H1 (cell line): ENCODE measurements at places on chromosomes 1 and 21. TPM values are rescaled to one million over a fixed set of nuclear protein-coding genes. Genes with fewer than 3 reads are reported as not detected.

Gene CFHR1
- not detected in 2 replicates for total RNA-seq

- peaks cover 4% of the 10 kb centered on the region for H3K27me3 ChIP-seq
- no peak overlapping the region for H3K27ac ChIP-seq
- no peak overlapping the region for H3K4me3 ChIP-seq
- H3K4me1 ChIP-seq: no peaks in the 10 kb centered on the region
- DNase-seq: peak; percentile 10
Observed at GRCh38 chr1:85571181-85571759, 9.3 kb upstream of the CCN1 start.

GRCh38 chr1:173505391-173505790, 28.3 kb downstream of the PRDX6 start:
- H3K36me3 ChIP-seq: no peaks in the 10 kb centered on the region
- no peak overlapping the region for H3K27ac ChIP-seq
- no peak overlapping the region for H3K4me3 ChIP-seq
- peaks cover 8% of the 10 kb centered on the region; the same call in 1 of the 2 replicates for H3K4me1 ChIP-seq

Gene MIXL1
- 1.5 and 2.7 TPM in 2 replicates for total RNA-seq

GRCh38 chr1:183070923-183071618, 47.9 kb downstream of the LAMC1 start:
- H3K27ac ChIP-seq: no peak overlapping the region
- no peak for DNase-seq
- H3K27me3 ChIP-seq: no peaks in the 10 kb centered on the region

Gene CELA3B
- not detected in 2 replicates for total RNA-seq

GRCh38 chr1:33329600-33330305, 8.9 kb upstream of the A3GALT2 start:
- H3K36me3 ChIP-seq: peaks cover 12% of the 10 kb centered on the region; the same call in 1 of the 2 replicates
- DNase-seq: no peak
- H3K27me3 ChIP-seq: no peaks in the 10 kb centered on the region

DNA sequence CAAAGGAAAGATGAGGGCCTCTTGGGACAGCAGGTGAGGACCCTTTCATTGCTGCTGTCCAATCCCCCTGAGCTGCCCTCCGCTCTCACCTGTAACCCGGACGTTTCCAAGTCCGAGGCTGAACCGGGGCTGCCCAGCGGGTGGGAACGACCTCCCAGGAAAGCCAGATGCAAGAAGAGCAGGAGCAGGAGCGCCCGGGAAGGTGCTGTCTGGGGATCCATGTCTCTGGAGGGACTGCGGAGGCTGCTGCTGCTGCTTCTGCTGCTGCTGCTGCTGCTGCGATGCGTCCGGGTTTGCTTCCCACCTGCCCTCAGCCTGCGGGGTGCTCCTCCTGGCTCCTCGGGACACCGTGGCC, at the start of gene NPPB:
Gene NPPB (minus strand): TSS at position 333 of the 355 bp plus-strand sequence. CDS start 112 bp downstream, at position 221.
- no peaks in the 10 kb centered on the region for H3K36me3 ChIP-seq
- no peak within 1 kb of the TSS for H3K27ac ChIP-seq
- peak within 1 kb of the TSS; percentile 14; the same call in 1 of the 2 replicates for H3K4me3 ChIP-seq
- DNase-seq: no peak

- H3K4me1 ChIP-seq: 0 out of 2 replicates have a peak, but pooled peaks cover 1% of the 10 kb centered on the region
- H3K27me3 ChIP-seq: no peaks in the 10 kb centered on the region; the same call in 1 of the 2 replicates
- H3K27ac ChIP-seq: no peak overlapping the region
- DNase-seq: no peak
- no peak overlapping the region for H3K4me3 ChIP-seq
Observed at GRCh38 chr21:33936301-33937038, 20.9 kb upstream of the ATP5PO start.

GRCh38 chr21:38838598-38839327, 33.0 kb downstream of the ETS2 start:
- no peak overlapping the region for H3K4me3 ChIP-seq
- no peak overlapping the region for H3K27ac ChIP-seq
- no peaks in the 10 kb centered on the region for H3K4me1 ChIP-seq
- H3K27me3 ChIP-seq: no peaks in the 10 kb centered on the region
- no peaks in the 10 kb centered on the region for H3K36me3 ChIP-seq

- no peak overlapping the region for H3K27ac ChIP-seq
- DNase-seq: no peak
- 0 out of 2 replicates have a peak, but pooled peaks cover 2% of the 10 kb centered on the region for H3K4me1 ChIP-seq
- no peaks in the 10 kb centered on the region for H3K36me3 ChIP-seq
- H3K4me3 ChIP-seq: no peak overlapping the region
Observed at GRCh38 chr1:115215110-115215509, 122.9 kb downstream of the NGF start.

GRCh38 chr21:39961251-39961650, 94.0 kb downstream of the PCP4 start:
- H3K36me3 ChIP-seq: no peaks in the 10 kb centered on the region
- H3K27ac ChIP-seq: no peak overlapping the region
- no peak overlapping the region for H3K4me3 ChIP-seq

Gene SH3GLB1
- total RNA-seq: 39.4 and 43.1 TPM in 2 replicates

DNA sequence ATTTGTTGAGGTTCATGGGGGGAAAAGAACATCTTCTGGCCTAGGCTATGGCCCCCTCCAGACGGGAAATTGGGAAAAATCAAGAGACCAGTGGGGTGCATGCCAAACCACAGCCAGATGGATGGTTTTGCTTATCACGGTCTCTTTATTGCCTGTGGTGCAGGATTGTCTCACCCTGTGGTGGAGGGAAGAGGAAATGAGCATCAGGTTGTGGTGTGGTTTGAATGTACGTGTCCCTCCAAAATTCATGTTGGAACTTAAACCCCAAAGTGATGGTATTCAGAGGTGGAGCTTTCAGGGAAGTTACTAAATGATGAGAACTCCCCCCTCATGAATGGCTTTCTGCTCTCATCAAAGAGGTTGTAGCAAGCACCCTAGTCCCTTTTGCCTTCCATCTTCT, 525.7 kb downstream of the NPHP4 start:
- no peaks in the 10 kb centered on the region for H3K27me3 ChIP-seq
- DNase-seq: no peak
- no peak overlapping the region for H3K27ac ChIP-seq

DNA sequence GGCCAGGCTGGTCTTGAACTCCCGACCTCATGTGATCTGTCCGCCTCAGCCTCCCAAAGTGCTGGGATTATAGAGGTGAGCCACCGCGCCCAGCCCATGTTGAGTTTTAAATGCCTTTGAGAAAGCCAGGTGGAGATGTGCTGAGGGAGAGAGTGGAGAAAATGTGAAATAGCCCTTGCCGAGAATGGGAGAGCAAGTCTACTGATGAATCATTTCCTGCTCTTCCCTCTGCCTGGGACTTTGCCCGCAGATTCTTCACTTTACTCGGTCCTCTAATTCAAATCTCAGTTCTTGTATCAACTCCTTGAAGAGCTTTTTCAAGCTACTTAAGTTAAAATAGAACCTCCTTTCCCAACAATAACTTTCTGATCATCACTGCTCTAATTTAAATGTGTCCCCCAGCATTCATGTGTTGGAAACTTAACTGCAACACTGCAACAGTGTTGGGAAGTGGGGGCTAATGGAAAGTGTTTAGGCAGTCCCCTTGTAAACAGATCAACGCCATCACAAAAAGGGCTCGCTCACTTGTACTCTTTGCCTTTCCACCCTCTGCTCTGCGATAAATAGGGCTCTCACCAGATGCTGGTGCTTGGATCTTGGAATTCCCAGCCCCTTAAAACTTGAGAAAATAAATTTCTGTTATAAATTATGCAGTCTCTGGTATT, 27.8 kb downstream of the OSBPL9 start:
- H3K27me3 ChIP-seq: no peaks in the 10 kb centered on the region
- peaks cover 10% of the 10 kb centered on the region for H3K4me1 ChIP-seq
- no peaks in the 10 kb centered on the region for H3K36me3 ChIP-seq

Gene CDC14A
- total RNA-seq: 8.9 TPM in 2 replicates

DNA sequence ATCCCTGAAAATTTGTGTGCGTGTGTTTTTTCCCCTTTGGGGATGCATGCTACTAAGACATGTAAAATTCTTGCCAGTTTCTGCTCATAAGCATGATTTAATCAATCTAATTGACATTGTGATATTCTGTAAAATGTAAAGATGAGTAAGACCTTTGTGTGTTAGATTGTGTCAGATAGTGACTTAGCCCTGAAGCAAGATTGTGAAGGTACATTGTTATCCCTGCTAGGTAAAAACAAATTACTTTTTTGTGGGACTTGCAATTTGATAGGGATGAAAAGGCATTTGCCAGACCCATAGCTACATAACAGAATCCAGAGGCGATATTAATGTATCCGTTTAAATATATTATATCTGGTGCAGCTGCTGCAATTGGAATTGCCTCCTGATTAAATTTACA, 338.0 kb downstream of the RWDD3 start:
- no peak overlapping the region for H3K4me3 ChIP-seq
- no peaks in the 10 kb centered on the region for H3K27me3 ChIP-seq
- DNase-seq: no peak
- no peaks in the 10 kb centered on the region for H3K4me1 ChIP-seq

DNA sequence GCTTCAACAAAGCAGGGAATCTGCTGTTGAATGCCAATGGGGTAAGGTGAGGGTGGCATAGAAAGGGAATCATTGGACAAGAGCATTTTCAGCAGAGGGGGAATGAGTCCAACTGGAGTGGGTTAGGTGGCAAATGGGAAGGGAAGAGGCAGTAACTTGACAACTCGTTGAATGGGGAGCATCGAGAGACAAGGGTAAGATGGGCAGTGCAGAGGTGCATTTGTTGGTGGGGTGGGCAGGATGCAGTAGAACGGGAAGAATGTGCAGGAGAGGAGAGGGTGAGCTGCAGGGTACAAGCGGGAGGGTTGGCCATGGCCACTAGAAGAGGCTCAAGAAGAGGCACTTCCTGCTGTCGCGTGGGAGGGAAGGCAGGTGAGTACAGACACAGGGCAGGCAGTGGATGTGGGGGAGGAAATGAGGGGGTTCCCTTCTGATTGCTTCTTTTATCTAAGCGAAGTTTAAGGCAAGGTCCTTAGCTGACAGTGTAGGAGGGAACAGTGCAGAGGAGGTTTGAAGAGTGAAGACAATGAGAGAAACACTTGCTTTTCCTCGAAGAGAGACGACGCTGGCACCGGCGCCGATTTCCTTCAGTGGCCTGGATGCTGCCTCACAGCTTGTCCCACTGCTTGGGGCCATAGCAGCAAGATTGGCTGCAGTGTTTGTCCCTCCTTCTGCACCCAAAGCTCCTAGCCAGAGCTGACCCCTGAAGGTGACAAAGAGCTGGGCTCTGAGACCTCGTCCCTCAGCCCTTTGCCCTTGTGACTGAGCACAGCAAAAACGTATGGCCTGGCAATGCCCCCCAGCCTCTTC, 3.2 kb upstream of the IKBKE start:
- no peaks in the 10 kb centered on the region for H3K36me3 ChIP-seq
- H3K27me3 ChIP-seq: peaks cover 3% of the 10 kb centered on the region; the same call in 1 of the 2 replicates
- DNase-seq: no peak
- peaks cover 17% of the 10 kb centered on the region for H3K4me1 ChIP-seq
- H3K27ac ChIP-seq: no peak overlapping the region
- no peak overlapping the region for H3K4me3 ChIP-seq

Gene C1orf94
- total RNA-seq: 4.8 and 5.8 TPM in 2 replicates

DNA sequence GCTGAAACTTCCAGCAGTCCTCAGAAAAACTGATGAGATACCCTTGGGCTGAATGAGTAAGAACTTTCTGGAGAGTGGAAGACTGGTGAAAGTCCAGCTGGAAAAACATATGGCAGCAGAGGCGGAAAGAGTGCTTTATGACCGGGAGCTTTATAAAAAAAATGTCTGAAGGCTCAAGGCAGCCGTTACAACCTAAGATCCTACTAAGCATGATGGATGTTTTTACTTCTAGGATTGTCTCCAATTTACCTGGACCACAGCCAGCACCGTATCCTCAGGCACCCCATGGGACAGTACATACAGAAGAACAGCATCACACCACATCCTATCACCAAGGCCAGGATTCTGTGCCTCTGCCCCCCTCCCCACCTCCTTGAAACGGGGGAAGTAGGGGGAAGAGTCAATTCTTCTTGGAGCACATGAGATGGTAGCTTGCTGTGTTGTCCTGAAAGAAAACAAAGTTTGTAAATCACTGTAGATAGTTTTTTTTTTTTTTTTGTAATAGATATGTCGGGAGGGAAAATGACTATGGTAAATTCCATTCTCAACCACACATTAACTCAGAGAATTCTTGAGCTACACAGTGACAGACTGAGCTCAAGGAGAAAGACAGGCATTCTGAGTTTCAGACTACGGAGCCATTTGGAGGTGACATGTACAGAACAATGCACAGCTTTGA, 11.8 kb upstream of the IRF2BP2 start:
- no peaks in the 10 kb centered on the region for H3K27me3 ChIP-seq
- H3K27ac ChIP-seq: no peak overlapping the region
- H3K36me3 ChIP-seq: no peaks in the 10 kb centered on the region
- no peak for DNase-seq
- no peak overlapping the region for H3K4me3 ChIP-seq
- H3K4me1 ChIP-seq: no peaks in the 10 kb centered on the region

- H3K4me3 ChIP-seq: no peak overlapping the region
- no peaks in the 10 kb centered on the region for H3K4me1 ChIP-seq
- no peak for DNase-seq
- no peaks in the 10 kb centered on the region for H3K27me3 ChIP-seq
Observed at GRCh38 chr1:213535679-213536078, 452.1 kb upstream of the PROX1 start.

Gene CCDC185
- not detected in 2 replicates for total RNA-seq

DNA sequence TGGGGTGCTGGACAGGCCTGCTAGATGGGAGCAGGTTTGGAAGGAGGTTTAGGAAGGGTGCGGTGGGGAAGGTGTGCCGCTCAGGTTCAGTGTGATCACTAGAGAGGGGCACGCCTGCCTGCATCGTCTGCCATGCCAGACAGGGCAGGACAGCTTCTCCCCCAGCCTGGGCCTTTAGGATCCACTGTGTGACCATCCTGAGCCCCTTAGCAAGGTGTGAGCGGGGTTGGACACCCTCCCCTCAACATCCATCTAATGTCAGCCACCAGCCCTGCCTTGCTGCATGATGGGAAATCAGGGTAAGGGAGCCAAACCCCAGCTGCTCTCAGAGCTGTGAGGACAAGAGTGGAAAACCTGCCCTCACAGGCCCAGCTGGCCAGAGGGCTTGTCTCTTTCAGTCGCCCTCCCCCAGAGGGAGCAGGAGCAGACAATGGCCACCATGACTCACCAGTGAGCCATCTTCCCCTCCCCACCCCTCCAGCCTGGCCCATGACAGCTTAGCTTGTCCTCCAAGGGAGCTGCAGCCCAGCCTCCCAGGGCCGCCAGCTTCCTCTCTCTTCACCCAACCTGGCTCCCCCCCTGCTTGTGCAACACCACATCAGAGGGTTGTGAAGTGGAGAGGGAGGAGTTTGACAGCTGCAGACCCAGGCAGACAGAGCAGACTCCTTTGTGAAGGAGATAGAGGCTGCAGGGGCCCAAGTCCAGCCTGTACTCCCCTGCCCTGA, 37.0 kb downstream of the NUAK2 start:
- peaks cover 14% of the 10 kb centered on the region for H3K4me1 ChIP-seq
- H3K36me3 ChIP-seq: no peaks in the 10 kb centered on the region
- no peaks in the 10 kb centered on the region for H3K27me3 ChIP-seq
- H3K27ac ChIP-seq: peak overlapping the region; percentile 56; the same call in 1 of the 2 replicates
- no peak overlapping the region for H3K4me3 ChIP-seq
